Effector memory CD4-positive, alpha-beta T cell (primary cell): ENCODE measurements at places on chromosomes 2 and 18.

GRCh38 chr2:182241936-182242335 lies 184.9 kb downstream of the PDE1A start:
- no peak overlapping the region for H3K27ac ChIP-seq
- no peak overlapping the region for H3K4me3 ChIP-seq
- H3K27me3 ChIP-seq = no peaks in the 10 kb centered on the region
- H3K4me1 ChIP-seq = no peaks in the 10 kb centered on the region
- DNase-seq = no peak

GRCh38 chr18:36350251-36350651 lies 52.7 kb downstream of the FHOD3 start:
- no peak overlapping the region for H3K4me3 ChIP-seq
- no peak overlapping the region for H3K27ac ChIP-seq

DNA sequence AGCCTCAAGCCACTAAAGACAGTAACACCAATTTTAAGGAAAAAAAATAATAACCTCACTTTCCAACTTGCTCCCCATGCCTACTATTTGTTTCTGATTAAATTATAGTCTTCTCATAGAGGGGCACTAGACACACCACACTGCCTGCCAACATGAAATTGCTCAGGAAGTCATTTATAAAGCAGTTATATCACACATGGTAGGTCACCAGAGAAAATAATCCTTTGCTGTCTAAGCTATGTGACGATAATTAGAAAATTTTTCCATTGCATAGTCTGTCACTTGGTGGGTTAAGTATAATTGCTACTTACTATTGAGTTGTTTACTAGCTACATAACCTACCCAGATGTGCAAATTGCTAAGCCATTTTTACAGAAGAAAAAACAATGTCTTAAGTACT lies 85.2 kb downstream of the INO80D start:
- no peak for DNase-seq
- H3K4me1 ChIP-seq = no peaks in the 10 kb centered on the region
- H3K36me3 ChIP-seq = peaks cover 33% of the 10 kb centered on the region
- no peaks in the 10 kb centered on the region for H3K27me3 ChIP-seq
- no peak overlapping the region for H3K27ac ChIP-seq

DNA sequence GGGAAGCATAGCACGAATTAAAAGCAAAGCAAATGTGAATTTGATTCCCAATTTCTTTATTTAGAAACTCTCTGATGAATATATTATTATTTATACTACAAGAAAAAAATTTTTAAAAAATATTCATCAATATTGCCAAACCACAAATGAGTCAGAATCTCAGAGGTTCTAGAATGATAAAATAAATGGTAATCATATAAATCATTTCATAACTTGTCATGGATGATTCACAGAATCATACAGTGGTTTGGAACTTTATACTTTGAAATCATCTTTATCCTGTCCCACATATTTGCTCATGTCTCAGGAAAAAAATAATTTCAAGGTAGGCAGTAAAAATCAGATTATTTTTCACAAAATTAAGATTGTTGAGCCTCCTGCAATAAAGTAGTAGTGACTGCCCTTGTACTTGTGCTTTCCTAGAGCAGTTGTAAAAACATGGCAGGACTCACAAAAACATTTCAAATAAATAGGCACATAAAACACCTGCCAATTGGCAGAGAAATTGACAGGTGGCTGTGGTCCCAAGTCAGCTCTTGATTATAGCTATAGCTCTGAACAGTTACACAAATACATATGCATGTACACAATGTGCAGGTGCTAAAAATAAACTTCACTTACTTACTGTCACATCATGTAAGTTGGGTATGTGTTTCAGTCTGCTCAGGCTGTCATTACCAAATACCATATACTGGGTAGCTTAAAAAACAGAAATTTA lies 273.9 kb upstream of the SESTD1 start:
- no peak for DNase-seq
- H3K4me3 ChIP-seq = no peak overlapping the region
- no peaks in the 10 kb centered on the region for H3K4me1 ChIP-seq

GRCh38 chr2:173458991-173459780 lies 104.5 kb downstream of the CDCA7 start:
- H3K27ac ChIP-seq = no peak overlapping the region
- H3K36me3 ChIP-seq = no peaks in the 10 kb centered on the region
- H3K4me3 ChIP-seq = no peak overlapping the region
- H3K4me1 ChIP-seq = no peaks in the 10 kb centered on the region
- no peak for DNase-seq

DNA sequence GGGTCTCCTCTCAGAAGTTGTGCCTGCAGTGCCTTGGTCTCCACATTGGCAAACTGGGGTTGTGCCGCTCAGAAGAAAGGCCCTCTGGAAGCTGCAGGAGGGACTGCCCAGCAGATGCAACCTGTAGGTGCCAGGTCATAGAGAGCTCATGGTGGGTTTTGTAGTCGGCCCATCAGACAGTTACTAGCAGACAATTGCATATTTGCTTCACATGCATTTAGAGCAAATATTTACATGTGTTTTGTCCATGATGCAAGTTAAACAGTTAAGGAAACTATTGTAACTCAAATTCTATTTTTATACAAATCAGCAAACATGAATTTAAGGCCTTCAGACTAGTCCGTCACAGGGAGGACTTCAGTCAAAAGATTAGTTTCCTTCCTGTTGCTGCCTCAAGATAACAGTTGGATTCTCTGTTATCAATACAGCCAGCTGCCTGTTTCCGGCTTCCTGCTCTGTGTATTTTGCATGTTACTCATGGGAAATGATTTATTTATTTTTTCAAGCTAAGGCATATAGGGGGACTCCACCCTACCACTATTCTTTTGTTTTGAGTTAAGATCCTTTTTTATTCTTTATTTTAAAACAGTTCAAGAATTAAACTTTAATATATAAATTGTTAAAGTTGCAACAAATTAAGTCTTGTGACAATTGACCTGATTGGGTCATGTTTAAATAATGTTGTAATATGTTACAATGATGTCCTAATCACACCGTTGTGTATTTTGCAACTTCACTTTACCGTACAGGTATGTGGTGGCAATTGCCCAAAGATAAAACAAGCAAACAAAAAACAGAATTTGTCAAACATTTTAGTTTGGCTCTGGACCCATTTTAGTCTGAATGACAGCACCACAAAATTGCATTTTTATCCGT lies 133.5 kb downstream of the SPTBN1 start:
- H3K36me3 ChIP-seq = no peaks in the 10 kb centered on the region
- H3K27ac ChIP-seq = peak overlapping the region; percentile 69
- DNase-seq = peak; percentile 32
- no peaks in the 10 kb centered on the region for H3K27me3 ChIP-seq

DNA sequence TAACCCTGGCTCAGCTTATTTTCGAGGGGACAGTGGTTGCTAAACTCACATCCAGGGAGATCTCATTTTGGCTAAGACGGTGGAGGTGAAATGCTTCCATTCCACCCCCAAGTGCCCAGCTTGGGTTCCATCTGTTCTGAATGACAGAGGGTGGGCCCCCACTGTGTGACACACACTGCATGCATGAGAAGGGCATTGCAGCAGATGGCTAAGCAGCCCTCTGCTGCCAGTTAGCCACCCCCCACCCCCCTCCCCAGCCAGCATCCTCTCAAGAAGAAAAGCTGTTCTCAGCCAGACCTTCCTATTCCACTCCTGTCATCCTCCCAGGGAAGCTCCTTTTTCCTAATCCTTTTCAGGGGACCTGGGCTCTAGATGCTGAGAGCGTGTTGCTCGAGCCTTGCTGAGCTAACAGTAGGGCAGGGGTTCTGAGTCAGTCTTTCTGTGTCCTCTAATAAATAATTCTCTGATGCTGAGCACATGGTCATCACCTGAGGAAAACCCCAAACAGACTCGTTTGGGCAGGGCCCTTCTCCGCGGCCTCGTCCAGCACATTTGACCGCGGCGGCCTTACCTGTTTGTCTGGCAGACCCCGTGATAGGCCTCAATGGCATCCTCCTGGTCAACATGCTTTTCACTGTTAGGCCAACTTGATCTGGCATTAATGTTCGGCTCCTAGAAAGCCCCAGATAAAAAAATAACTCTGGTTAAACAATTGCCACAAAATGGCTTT lies 49.5 kb upstream of the ACAA2 start:
- H3K4me1 ChIP-seq = no peaks in the 10 kb centered on the region
- no peak overlapping the region for H3K4me3 ChIP-seq
- H3K36me3 ChIP-seq = no peaks in the 10 kb centered on the region
- no peak for DNase-seq
- no peak overlapping the region for H3K27ac ChIP-seq
- H3K27me3 ChIP-seq = no peaks in the 10 kb centered on the region

GRCh38 chr2:44715671-44716081 lies 225.8 kb upstream of the SIX3 start:
- H3K36me3 ChIP-seq = no peaks in the 10 kb centered on the region
- no peaks in the 10 kb centered on the region for H3K4me1 ChIP-seq
- H3K27ac ChIP-seq = no peak overlapping the region
- H3K27me3 ChIP-seq = no peaks in the 10 kb centered on the region

- DNase-seq = no peak
- no peak overlapping the region for H3K4me3 ChIP-seq
- peaks cover 6% of the 10 kb centered on the region for H3K4me1 ChIP-seq
- H3K36me3 ChIP-seq = no peaks in the 10 kb centered on the region
- H3K27me3 ChIP-seq = no peaks in the 10 kb centered on the region
- no peak overlapping the region for H3K27ac ChIP-seq
Observed at GRCh38 chr2:24334245-24334633, 26.1 kb downstream of the ITSN2 start.

DNA sequence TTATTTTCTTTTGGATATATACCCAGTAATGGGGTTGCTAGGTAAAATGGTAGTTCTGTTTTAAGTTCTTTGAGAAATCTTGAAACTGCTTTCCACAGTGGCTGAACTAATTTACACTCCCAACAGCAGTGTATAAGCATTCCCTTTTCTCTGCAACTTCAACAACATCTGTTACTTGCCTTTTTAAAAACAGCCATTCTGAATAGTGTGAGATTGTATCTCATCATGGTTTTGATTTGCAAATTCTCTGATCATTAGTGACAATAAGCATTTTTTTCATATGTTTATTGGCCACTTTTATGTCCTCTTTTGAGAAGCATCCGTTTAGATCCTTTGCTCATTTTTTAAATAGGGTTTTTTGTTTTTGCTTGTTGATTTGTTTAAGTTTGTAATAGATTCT lies 291.3 kb upstream of the COL3A1 start:
- no peaks in the 10 kb centered on the region for H3K4me1 ChIP-seq
- DNase-seq = no peak
- no peaks in the 10 kb centered on the region for H3K27me3 ChIP-seq
- no peaks in the 10 kb centered on the region for H3K36me3 ChIP-seq
- H3K27ac ChIP-seq = no peak overlapping the region
- H3K4me3 ChIP-seq = no peak overlapping the region

GRCh38 chr2:109214651-109215371 lies 85.8 kb downstream of the SH3RF3 start:
- H3K27ac ChIP-seq = no peak overlapping the region
- no peak overlapping the region for H3K4me3 ChIP-seq
- peaks cover 42% of the 10 kb centered on the region for H3K27me3 ChIP-seq
- peaks cover 52% of the 10 kb centered on the region for H3K4me1 ChIP-seq
- H3K36me3 ChIP-seq = no peaks in the 10 kb centered on the region
- no peak for DNase-seq

GRCh38 chr18:48037481-48038271 lies 107.2 kb upstream of the SMAD2 start:
- no peaks in the 10 kb centered on the region for H3K36me3 ChIP-seq
- no peak for DNase-seq
- H3K4me1 ChIP-seq = no peaks in the 10 kb centered on the region
- no peak overlapping the region for H3K4me3 ChIP-seq

DNA sequence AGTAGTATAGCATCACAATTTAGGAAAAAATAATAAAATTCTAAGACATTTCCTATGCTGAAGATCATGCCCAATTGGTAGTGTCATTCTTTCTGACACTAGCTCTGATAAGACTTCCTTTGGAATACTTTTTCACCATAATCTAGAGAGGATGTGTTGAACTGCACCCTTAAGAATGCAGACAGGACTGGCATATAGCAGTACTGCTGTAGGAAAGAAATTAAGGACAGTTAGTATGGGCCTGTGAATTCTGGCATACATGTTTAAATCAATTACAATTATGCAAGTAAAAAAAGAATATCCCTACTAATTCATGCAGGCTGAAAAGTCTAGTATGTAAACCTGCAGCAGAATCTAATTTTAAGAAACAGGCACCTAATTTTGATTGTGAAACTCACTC lies 15.4 kb downstream of the SF3B1 start:
- no peaks in the 10 kb centered on the region for H3K27me3 ChIP-seq
- no peak overlapping the region for H3K27ac ChIP-seq
- peaks cover 72% of the 10 kb centered on the region for H3K36me3 ChIP-seq
- DNase-seq = no peak
- H3K4me1 ChIP-seq = peaks cover 9% of the 10 kb centered on the region

DNA sequence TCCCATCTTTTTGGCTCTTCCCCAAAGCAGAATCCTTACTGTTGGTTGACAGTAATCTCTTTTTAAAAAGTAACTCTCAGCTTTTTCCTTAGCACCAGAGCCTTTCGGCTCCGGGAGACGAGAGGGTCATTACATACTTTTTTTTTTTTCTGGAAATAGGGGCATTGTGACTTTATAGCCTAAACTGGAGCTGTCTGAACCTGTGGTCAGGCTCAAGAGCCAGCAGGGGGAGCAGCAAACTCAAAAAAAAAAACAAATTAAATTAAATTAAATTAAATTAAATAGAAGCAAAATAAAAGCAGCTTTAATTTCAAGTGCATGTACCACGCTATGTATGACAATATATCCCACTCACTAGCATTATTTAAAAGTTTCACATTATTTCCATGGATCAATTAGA lies 156.6 kb downstream of the DTNA start:
- H3K4me3 ChIP-seq = no peak overlapping the region
- H3K27me3 ChIP-seq = no peaks in the 10 kb centered on the region
- no peaks in the 10 kb centered on the region for H3K36me3 ChIP-seq
- H3K4me1 ChIP-seq = no peaks in the 10 kb centered on the region
- DNase-seq = no peak
- H3K27ac ChIP-seq = no peak overlapping the region

- no peaks in the 10 kb centered on the region for H3K27me3 ChIP-seq
- H3K36me3 ChIP-seq = no peaks in the 10 kb centered on the region
- DNase-seq = no peak
- H3K27ac ChIP-seq = no peak overlapping the region
- no peaks in the 10 kb centered on the region for H3K4me1 ChIP-seq
- H3K4me3 ChIP-seq = no peak overlapping the region
Observed at GRCh38 chr18:58091099-58091611, 47.1 kb downstream of the NEDD4L start.
